KG1 (cell line): ENCODE measurements at places on chromosomes 13 and 19.

GRCh38 chr13:41434831-41435520, 22.4 kb upstream of the RGCC start:
- DNase-seq, result no peak

- DNase-seq, result no peak
Observed at GRCh38 chr13:32824675-32825074, 191.5 kb upstream of the KL start.

- DNase-seq, result no peak
Observed at GRCh38 chr19:11860721-11861120, 12.2 kb downstream of the ZNF439 start.

DNA sequence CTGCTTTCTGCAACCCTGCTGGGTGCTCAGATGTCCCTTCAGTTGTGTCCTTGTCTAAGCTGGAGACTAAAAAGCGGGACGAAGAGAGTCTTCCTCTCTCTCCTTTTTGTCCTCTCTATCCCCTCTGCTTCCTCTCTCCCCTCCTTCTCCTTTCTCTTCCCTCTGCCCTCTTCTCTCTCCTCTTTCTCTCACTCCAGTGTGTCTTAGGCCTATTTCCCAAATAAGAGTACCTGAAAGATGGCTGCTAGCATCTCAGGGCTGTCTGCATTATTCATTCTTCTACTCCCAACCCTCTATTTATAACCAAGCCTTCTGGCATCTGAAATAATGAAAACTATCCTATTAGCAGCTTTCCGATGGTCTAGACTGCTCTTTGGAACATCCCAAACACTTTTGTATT, 729.8 kb downstream of the UQCRFS1 start:
- DNase-seq, result no peak

- DNase-seq, result no peak
Observed at GRCh38 chr19:58037927-58038687, 4.3 kb downstream of the ZSCAN1 start.

- no peak for DNase-seq
Observed at GRCh38 chr13:40622246-40622645, 44.2 kb downstream of the FOXO1 start.

DNA sequence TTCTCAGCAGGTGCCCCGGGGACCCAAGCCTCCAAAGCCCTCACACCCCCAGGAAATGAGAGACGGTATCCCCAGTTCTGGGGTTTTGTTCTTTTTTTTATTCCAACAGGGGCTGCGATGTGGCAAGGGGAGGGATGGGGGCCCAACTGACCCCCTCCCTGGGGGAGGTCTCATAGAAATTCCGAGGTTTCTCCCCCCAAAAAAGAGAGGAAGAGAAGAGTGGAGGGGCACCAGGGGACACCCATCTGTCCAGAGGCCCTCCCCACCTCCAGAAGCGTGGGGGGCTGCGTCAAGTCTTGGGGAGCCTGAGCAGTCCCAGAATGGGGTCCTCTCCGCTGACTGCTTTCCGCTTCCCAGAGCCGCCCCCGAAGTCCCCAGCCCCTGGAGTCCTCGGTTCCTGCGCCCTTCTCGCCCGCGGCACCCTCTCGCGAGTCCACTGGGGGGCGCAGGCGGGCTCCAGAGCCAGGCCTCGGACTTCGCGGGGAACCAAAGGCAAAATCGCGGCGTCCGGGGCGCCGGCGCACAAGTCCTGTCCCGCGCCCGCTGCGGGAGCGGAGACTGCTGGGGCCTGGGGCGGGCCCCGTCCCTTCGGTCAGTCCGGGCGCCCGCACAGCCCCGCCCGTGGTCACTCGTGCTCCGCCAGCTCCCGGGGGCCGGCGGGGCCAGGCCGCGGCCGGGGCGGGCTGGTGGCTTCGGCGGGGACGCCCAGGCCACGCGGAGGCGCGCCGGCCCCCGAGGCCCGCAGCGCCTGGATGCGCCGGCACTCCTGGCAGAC, 4.4 kb upstream of the ATP1A3 start:
- no peak for DNase-seq

DNA sequence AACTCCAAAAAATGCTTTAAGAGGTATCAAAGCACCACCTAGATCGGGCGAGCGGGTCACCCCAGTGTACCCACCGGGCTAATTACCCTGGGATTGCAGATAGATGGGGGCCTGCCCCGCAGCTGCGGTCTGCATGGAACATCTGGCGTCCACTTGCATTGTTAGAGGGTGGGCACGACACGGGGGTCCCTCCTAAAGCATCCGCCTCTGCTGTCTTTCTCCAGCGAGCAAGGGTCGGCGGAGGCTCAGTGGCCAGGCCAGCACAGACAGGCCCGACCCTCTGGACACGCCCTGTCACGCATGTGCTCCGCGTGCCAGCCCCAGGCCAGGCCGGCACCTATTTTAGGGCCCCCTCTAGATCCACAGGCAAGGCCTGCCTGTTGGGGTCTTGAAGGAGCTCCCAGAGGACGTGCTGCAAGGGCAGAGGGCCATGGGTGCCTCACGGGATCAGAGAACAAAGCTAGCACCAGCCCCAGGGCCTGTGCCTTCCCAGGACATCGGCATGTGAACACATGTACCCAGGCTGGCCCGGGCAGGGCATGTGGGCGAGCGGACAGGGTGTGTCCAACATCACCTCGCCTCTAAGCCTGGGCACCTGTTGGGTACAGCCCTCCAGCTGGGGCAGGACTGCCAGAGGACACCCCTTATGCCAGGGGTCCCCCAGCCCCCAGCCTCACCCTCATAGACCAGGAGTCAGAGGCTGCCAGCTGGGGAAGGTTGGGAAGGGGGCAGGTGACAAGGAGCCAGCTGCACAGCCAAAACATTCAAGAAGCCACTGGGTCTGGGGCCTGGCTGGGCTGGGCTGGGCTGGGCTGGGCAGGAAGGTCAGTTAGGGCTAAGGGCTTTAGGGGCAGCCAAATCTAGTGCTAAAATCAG, 35.6 kb upstream of the NANOS3 start:
- DNase-seq, result no peak

DNA sequence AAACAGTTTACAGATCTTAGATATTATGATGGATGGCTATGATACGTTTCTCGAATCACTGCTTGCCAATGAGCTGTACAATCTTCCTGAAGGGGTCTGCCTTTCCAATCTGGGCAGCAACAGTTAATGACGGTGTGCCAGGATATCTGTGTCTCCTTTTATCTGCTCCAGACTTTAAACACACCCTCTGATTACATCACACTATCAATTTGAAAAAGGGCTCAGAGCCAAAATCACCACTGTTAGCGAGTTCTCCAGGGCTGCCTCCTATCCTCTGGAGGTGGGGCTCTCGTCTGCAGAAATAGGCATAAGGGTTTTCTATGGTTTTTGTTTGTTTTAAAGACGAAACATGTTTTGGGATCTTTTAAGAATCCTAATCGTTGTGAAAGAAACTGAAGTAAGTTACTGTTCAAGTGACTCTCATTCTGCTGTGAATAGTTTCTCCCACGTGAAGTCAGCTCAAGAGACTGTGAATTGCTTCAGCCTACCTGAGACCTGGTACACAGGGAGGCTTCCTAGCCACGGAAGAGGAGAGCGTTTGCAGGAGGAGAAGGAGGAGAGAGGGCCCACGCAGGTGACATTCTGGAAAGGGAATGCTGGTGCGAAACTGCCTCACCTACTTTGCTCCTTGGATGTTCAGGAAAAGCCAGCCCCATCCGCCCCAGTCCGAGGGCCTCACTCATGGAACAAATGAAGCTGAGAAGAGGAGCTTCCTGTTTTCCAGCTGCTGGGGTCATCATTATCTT, 15.2 kb upstream of the GJA3 start:
- no peak for DNase-seq

GRCh38 chr19:1857648-1858326, 5.6 kb downstream of the KLF16 start:
- DNase-seq, result no peak

DNA sequence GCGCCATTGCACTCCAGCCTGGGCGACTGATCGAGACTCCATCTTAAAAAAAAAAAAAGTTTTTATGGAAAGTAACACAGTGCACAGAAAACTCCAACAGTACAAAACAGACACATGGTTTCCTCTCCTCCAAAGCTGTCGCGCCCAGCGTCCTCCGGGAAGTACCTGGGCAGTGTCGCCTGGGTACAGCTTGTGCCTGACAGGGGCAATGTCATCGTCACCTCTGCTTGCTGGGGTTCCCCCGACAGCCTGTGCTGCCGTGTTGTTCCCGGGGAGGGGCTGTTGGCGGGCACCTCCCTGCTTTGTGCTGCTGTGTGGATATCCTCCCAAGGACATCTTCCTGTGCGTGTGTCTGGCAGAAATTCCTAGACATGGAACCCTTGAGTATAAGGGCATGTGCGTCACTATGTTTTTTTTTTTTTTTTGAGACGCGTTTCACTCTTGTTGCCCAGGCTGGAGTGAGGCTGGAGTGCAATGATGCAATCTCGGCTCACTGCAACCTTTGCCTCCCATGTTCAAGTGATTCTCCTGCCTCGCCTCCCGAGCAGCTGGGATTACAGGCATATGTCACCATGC, 2.4 kb upstream of the F2RL3 start:
- no peak for DNase-seq

DNA sequence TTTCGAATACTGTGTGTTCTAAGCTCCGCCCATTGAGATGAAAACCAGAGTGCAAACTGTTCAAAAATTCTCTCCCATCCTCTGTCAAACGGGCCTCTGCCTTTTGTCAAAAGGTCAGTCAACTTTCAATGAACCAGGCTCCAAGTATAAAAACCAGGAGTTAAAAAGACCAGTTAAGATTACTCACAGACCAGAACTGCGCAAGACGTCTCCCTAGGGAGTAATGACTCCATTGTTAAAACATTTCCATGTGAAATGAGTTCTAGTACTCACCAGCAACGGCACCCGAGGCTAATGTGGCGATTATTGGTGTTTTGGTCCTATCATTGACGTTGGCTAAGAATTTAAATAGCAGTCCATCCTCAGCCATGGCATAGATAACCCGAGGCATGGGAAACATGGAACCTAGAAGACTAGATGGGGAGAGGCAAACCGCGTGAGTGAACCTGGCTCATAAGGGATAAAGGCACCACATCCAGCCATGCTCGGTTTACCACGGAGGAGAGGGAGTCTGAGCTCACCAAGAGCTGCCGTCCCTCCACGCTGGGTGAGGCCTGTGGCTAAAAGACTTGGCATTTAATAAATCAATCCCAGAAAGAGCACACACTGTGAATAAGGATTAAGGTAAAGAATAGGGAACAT, 73.3 kb downstream of the SLC7A1 start:
- no peak for DNase-seq

DNA sequence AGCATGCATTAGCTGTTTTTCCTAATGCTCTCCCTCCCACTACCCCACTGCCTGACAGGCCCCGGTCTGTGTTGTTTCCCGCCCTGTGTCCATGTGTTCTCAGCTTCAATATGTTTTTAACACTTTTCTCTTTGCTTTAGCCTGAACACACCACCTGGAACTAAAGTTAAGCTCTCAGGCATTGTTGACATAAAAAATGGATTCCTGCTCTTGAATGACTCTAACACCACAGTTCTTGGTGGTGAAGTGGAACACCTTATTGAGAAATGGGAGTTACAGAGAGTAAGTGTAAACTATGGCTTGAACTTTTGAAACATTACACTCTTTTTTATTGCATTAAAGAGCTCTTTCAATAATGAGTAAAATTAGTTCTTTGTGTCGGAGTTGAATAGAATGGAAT, 70.1 kb downstream of the TDRD3 start:
- no peak for DNase-seq

DNA sequence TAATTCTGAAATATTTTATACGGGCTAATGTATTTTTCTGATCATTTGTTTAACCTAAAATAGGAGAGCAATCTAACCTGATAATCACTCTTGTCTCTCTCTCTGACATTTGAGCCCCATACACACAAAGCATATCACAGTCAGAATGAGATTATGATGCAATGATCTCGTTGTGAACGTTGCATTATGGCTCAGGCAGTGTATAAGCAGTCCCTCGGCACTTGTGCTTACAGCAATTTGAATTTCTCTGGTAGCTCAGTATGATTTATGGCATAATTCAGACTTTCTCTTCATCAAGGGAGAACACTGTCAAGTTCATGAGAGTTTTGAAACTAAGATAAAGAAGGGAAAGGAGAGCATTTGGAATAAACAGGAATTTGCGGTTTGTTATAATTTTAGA, 256.1 kb downstream of the DACH1 start:
- no peak for DNase-seq

GRCh38 chr19:51020988-51021651, 1.6 kb upstream of the KLK10 start:
- DNase-seq, result peak; percentile 26

GRCh38 chr19:3053780-3054179, 8.5 kb downstream of the TLE5 start:
- no peak for DNase-seq

DNA sequence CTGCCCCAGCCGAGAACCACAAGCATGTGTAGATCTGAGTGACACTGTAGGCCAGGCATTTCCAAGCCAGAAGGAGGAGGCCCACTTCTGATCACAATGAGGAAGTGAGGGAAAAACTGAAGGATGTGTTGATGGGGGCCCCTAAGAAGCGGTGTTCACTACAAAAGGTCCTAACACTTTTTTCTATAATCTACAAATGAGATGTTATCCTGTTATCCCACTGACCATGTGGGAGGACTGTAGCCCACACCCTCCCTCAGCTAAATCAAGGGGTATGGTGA, 99.0 kb upstream of the MCF2L start:
- DNase-seq, result no peak

GRCh38 chr13:29908416-29909080, 58.1 kb upstream of the UBL3 start:
- DNase-seq, result no peak

DNA sequence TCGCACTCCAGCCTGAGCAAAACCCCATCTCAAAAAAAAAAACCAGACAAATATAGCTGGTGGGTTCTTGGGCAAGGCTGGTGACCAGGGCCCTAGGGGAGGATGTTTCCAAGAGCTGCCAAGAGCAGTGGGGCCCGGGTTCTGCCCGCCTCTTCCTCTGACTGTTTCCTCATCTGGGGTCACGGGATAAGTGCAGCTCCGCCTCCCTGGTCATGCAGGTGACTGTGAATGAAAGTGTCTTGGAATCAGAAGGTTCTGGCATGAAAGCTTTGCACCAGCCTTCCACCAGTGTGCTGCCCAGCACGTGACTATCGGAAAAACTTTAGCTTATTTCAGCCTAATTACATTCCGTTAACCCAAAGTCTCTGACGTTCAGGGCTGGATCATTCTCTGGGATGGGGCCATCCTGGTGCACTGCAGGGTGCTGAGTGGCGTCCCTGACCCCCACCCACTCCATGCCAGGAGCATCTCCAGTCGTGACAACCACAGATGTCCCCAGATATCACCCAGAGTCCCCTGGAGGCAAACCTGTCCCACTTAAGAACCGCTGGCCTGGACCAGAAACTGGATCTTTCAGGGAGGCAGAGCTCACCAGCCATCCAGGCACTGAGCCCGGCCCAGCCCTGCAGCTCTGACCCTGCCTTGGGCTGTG, 85.6 kb downstream of the GNG7 start:
- peak; percentile 16 for DNase-seq

DNA sequence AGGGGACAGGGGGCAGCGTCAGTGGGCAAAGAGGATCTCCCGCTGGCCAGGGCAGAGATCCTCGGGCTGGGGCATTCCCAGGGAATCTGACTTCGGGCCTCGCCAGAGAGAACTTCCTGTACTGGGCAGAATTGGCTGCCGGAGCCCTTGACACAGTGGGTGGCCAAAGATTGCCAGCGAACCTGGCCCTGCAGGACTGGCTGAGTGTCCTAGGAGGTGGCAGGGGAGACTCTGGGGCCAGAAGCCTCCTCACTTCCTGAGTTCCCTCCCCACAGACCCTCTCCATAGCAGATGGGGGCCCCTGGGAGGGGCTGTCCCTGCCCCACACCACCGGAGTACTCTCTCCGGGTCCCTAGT, 19.3 kb downstream of the DPP9 start:
- DNase-seq, result no peak
